Hematopoietic multipotent progenitor cell treated with erythropoietin and hydrocortisone succinate and interleukin-3 and kit ligand, for 17 days (in vitro differentiated cells): ENCODE measurements at places on chromosomes 5 and 9.

DNA sequence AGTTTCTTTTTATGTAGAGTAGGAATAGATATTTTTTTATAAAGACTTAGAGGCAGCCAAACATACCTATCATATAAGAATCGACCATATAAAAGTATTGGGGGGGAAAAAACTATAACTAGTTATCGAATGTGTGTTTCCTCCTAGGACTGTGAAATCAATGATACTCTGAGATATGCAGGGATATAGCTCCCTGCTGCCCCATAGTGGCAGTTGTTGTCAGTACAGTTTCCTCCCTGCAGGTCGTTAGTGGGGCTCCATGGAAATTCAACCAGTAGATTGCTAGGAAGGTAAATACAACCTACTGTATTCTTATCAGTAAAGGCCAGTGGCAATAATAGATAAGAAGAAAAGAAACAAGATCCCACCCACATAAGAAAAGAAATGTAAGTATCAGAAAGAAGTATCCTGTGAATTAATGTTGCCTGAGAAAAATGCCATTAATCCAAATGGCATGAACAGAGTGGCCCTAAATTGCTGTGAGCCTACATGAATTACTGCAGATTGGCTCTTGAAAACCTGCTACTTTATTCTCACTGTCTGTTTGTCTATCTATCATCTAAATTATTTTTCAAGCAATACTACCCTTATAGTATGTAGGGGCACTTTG, 136.9 kb upstream of the FBN2 start:
- DNase-seq = peak; percentile 12

DNA sequence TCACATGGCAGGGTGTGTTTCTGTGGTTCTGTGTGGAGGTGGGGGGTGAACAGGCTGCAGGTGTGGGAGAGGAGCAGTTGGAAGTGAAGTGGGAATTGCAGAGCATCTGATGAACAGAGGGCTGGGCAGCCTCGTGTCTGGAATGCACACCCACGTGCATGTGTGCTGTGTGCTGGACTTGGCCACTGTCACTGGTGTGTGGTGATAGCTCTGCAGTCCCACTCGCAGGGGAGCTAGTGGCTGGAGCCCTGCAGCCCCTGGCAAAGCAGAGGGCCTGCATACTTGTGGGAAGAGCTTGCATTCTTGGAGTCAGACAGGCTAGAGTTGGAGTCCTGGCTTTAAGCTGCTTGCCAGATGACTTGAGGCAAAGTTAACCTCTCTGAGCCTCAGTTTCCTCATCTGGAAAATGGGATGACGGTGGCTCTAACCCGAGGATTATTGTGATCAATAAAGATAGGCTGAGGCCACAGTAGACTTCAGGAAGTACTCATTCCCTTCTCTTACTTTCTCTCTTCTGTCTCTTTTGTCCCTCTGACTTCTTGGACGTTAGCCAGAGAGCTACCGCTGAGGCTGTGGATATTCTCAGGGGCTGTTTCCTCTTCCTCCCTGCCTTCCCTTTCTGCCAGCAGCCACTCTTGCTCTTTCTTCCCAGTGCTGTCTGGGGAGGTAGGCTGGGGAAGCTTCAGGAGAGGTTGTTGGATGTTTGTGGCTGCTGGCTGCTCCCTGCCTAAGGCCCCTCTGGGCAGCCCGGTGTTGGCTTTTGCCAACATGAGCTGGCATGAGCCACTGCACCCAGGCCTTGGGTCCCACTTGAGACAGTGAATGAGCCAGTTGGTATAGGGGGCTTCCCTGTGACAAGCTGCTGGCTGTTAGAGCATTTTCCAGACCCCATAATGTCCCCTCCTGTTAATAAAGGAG, 18.3 kb downstream of the PSAT1 start:
- DNase-seq = no peak

GRCh38 chr9:92724528-92725265, 39.9 kb downstream of the BICD2 start:
- DNase-seq = no peak

GRCh38 chr5:91456928-91457680, 74.0 kb upstream of the ARRDC3 start:
- no peak for DNase-seq

- DNase-seq = no peak
Measured at GRCh38 chr5:115962565-115963402, 509 bp downstream of the LVRN start.
